ENCODE measurements at places on chromosomes 1 and 21.

- DNase-seq: no peak
Observed at GRCh38 chr1:11641776-11642305, 12.4 kb downstream of the FBXO2 start.

DNA sequence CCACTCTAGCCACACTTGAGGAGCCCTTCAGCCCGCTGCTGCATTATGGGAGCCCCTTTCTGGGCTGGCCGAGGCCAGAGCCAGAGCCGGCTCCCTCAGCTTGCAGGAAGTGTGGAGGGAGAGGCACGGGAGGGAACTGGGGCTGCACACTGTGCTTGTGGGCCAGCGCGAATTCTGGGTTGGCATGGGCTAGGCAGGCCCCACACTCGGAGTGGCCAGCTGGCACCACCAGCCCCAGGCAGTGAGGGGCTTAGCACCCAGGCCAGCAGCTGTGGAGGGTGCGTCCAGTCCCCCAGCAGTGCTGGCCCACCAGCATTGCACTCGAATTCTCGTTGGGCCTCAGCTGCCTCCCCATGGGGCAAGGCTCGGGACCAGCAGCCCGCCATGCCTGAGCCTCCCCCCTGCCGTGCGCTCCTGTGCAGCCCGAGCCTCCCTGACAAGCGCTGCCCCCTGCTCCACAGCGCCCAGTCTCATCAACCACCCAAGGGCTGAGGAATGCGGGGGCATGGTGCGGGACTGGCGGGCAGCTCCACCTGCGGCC lies 785.9 kb upstream of the TPTE start:
- DNase-seq: no peak

DNA sequence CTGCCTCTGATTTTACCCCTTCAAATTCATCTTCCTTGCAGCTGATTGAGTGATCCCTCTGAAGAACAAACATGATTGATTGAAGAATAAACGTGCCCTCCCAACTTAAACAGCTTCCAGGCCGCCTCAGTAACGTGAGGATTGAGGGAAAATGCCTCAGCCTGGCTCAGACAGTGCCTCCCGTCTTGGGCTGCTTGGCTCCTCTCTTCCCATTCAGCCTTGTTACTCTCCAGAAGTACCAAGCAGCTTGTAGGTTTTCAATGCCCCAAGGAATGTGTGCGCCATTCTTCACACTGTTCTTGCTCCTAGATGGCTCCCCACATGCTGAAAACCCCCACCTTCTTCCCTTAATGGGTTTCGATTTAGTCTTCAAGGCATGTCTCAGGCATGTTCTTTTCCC lies 51.8 kb downstream of the ST6GALNAC5 start:
- DNase-seq: no peak

DNA sequence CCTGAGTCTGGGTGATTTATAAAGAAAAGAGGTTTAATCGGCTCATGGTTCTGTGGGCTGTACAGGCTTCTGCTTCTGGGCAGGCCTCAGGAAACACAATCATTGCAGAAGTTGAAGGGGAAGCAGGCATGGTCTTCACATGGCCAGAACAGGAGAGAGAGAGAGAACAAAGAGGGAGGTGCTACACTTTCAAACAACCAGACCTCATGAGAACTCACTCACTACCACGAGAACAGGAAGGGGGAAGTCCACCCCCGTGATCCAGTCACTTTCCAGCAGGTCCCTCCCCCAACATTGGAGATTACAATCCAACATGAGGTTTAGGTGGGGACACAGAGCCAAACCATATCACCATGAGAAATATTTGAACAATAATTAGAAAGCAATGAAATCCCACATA lies 222.9 kb downstream of the FAM72C start:
- DNase-seq: no peak

DNA sequence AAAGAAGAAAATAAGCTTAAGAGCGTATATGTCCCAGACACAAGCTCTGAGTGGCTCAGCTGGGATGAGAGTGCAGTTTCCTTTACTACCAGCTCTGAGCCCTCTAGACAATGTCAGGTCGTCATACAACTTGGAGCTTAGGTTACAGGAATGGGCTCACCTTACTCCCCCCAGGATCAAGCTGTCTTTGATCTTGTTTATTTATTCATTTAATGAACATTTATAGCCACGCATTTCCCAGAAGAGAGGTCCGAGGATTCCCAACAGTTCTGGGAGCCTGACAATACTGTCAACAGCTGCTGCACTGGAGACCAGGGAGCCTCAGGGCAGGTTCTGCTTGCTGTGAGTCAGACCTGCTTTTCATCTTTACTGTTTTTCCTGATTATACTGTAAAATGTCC lies 378.9 kb downstream of the PLPP3 start:
- peak; percentile 88 for DNase-seq

GRCh38 chr1:13794231-13795187 lies 94.5 kb downstream of the PRDM2 start:
- DNase-seq: no peak

GRCh38 chr1:213585959-213586586 lies 401.7 kb upstream of the PROX1 start:
- no peak for DNase-seq

- no peak for DNase-seq
Observed at GRCh38 chr1:100184536-100184935, 6.5 kb upstream of the LRRC39 start.

DNA sequence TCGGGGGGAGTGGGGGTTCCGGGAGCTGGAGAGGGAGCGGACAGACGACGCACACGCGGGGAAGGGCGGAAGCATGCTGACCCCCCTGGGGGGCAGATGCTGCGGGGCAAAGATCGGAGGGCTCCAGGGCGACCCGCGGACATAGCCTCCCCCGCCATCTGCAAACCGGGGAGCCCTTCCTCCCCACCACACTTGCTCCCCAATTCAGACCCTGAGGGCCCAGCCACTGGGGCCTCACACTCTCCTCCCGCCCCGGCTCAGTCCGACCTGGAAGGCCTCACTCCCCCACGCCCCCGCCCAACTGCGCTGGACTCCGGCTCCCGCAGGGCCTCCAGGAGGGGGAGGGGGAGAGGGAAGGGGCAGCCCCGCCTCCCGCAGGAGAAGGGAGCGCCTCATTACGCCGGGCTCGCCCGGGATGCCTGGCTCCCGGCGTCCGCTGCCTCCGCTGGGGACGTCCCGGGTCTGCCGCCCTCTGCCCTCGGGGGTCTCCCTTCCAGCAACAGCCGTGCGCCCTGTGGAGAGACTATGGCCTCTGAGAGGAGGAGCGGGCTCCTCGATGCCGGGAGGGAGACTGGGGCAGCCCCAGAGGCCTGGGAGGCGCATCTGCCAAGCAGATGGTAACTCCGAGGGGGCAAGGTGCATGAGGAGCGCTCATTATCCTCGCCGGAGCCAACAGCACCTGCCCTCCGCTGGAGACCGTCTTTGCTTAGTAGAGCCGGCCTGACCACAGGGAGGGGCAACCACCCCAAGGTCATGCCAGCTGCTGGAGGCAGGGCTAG lies 636 bp upstream of the CAMK2N1 start:
- peak; percentile 98 for DNase-seq

- DNase-seq: no peak
Observed at GRCh38 chr1:9121496-9122409, 7.1 kb downstream of the GPR157 start.

- DNase-seq: peak; percentile 93
Observed at GRCh38 chr1:156104065-156104810, 10.3 kb upstream of the LMNA start.

GRCh38 chr21:35233756-35234155 lies 184.7 kb upstream of the RUNX1 start:
- no peak for DNase-seq

DNA sequence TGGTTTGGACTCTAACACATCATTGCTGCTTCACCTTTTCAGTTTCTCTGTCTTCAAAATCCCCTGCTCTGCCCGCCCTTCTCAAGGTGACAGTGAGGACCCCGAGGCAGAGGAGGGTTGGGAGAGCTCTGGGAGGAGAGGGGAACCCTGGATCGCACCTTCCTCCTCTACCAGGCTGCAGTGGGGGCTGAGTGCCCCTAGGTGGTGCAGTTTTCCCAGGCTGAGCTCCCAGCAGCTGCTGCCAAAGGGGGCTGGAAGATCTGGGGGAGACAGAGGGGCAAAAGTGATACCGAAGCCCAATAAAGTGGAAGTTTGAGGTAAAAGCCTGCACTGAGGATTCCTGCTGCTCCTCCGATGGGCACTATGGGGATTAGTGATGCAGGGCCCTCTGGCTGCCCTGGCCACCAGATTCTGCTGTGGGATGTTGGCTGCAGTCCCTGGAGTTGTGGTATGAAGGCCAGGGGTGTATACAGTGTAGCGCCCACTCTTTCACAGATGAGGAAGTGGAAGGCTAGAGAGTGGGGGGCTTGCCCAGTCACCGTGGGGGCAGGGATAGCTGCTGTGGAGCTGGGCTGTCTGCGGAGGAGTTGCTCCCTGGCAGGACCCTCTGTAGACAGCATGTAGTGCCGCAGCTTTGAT lies 40.7 kb upstream of the SCMH1 start:
- peak; percentile 68 for DNase-seq

GRCh38 chr1:68919075-68919474 lies 422.2 kb upstream of the DEPDC1 start:
- no peak for DNase-seq

DNA sequence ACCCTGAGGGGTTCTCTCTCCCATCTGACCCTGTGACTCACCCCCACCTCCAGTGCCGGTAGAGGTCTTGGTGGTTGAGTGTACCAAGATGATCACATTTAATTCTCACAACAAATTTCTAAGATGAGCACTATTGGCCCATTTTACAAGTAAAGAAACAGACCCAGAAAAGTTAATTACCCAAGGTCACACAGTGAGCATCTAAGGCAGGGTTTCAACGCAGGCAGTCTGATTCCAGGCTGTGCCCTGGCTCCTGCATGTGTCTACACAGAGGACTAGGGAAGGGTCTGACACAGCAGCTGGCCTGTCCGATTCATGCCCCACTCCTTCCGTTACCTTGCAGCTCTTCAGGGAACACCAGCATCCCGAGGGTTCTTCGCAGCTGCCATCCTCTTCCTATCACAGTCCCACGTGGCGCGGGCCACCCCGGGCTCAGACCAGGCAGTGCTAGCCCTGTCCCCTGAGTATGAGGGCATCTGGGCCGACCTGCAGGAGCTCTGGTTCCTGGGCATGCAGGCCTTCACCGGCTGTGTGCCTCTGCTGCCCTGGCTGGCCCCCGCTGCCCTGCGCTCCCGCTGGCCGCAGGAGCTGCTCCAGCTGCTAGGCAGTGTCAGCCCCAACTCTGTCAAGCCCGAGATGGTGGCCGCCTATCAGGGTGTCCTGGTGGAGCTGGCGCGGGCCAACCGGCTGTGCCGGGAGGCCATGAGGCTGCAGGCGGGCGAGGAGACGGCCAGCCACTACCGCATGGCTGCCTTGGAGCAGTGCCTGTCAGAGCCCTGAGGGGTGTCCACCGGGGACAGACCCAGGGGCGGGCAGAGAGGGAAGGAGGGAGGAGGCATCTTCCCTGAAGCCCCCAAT lies 7.5 kb downstream of the NCDN start:
- DNase-seq: no peak

DNA sequence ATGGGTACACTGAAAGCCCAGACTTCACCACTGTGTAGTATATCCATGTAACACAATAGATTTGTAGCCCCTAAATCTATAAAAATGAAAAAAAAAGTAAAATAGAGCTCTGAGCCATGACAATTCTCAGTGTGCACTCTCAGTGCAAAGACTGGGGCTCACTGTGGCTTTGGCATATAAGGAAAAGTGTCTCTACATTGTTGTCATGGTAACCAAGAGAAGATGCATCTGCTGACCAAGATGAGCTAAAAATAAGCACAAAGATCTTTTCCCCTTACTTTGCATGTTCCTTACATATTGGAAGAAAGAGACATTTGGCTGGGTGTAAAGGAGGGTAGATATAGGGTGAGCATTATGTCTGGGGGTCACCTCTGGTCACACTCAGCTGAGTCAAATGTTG lies 12.0 kb downstream of the PGLYRP4 start:
- no peak for DNase-seq

DNA sequence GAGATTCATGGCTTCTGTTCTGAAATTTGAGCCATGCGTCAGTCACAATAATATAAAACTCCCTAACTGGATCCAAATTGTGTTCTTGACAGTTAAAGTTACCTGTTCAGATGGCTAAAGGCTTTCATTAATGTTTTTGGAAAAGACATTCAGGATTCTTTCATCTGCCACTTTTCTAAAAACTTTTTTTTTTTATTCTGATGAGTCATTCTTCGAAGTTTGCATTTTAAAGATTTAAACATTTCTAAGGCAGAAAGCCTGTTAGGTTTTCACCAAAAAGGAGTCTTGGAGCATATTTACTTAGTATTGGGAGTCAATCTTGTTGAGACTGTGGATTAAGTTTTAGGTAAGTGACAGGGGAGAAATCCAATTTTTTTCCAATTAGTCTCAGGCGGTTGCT lies 18.9 kb upstream of the SDC3 start:
- no peak for DNase-seq

DNA sequence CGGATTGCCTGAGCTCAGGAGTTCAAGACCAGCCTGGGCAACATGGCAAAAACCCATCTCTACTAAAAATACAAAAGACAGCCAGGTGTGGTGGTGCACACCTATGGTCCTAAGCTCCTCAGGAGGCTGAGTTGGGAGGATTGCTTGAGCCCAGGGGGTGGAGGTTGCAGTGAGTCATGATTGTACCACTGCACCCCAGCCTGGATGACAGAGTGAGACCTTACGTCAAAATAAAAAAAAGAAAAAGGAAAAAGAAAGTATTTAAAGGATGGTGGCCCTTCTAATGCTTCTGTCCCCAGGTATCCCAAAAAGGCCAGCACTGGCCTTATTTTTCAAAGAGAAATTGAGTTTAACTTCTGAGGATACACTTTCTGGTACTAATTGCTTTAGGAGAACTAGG lies 1.7 kb downstream of the IKBKE start:
- DNase-seq: no peak

DNA sequence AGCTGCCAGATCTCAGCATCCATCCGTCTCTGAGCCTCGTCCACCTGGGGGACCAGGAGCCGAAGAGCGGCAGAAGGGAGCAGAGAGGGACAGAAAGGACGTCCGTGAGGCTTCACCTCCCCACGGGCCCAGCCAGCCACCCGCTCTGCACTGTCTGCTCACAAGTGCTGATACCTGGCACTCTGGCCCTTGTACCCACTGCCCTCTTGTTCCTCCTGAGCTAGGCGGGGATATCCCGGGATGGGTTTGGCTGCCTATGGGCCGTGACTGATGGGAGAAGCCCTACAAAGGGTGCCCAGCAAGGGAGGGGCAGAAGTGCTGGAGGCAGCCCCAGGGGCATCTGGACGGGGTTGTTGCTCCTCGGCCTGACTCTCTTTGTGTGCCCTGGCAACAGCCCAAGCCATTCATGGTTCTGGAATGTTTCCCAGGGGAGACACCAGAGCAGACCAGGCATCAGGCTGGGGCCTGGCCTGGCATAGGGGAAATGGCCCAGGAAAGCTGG lies 57.6 kb downstream of the LDLRAD2 start:
- DNase-seq: peak; percentile 39

DNA sequence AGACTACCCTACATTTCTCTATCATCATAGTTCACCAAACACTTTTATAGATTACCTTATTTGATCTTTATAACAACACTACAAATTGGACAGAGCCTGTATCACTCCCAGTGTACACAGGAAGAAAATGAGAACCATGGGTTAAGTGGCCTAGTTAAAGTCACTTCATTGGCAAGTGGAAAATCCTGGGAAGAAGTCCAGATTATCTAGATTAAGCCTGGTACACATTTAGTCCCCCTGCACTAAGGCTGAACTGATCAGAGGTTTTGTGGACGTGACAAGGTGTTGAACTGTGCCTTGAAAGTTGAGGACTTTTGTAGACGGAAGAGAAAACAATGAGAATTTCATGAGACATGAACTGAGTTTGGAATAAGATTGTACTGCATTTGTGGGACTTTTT lies 7.5 kb upstream of the USH2A start:
- DNase-seq: no peak

GRCh38 chr1:183051546-183051945 lies 28.3 kb downstream of the LAMC1 start:
- no peak for DNase-seq
